Germinal center (tissue), 1 donor: ENCODE measurements at places on chromosomes 7 and 10.

DNA sequence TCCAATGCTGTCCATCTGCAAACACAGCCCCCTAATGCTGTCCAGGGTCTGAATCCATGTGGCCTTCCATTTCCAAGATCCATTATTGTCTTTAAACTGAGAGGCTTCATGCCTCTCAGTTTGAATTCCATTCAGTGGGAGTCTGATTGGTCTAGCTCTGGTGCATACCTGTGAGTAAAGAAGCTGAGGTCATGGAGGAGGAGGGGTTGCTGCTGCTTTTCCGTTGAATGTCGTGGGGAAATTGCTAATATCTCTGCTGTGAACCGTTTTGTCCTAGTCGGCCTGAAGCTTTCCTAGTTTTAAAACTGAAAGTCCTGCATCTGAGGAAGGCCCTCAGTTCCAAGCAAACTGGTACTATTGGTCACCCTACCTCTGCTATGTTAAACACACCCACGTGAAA lies 17.7 kb downstream of the SH2D4B start:
- DNase-seq, result no peak

- DNase-seq, result no peak
Measured at GRCh38 chr10:31041011-31041410, 9.3 kb upstream of the ZNF438 start.

- no peak for DNase-seq
Measured at GRCh38 chr10:121819049-121819448, 108.8 kb downstream of the ATE1 start.

GRCh38 chr10:16891375-16892313 lies 74.4 kb upstream of the RSU1 start:
- DNase-seq, result no peak

DNA sequence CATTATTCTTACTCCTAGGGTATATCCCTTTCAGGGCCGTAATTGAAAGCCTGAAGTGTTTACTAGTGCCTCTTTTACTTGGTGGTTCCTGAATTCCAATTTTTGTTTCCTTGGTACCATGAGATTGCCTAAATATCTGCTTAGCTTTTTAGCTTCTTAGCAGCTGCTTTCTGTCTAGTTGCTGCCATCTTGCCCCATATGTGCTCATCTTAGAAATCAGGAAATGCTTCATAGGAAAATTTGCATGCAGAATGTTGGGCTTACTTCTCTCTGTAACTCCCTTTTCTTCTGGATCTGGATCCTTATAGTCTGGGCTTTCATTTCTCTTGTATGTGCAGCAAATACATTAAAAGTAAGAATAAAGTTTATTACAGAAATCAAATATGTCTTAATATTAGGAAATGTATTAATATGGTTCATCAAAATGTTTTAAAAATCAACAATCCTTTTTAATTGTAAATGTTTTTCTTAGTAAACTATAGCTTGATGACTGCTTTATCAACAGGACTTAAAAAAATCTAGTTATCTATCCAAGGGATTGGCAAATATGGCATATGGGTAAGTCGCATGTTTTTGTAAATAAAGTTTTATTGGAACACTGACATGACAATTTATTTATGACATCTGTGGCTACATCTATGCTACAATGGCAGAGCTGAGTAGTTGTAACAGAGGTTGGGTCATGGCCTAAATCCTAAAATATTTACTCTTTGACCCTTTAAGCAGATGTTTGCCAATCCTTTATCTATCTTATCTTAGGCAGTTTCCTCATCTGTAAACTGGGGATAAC lies 73.5 kb upstream of the CDK6 start:
- DNase-seq, result no peak

- DNase-seq, result no peak
Measured at GRCh38 chr7:108486291-108486966, 30.2 kb upstream of the NRCAM start.

GRCh38 chr10:51057925-51058324 lies 16.4 kb upstream of the PRKG1 start:
- DNase-seq, result no peak

DNA sequence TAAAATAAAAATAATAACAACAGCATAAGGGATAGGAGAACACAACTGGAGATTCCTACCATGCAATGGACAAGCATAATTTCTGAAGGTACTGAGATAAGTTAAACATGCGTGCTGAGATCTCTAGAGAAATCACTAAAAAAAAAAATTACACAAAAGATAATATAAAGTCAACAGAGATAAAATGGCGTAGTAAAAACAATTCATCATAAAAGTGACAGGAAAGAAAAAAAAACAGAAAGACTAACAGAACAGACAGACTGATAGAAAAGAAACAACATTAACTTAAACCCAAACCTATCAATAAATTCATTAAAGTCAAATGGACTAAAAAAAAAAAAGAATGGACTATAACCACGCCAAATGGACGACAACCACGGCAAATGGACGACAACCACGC lies 56.4 kb downstream of the NCAPG2 start:
- DNase-seq, result no peak

DNA sequence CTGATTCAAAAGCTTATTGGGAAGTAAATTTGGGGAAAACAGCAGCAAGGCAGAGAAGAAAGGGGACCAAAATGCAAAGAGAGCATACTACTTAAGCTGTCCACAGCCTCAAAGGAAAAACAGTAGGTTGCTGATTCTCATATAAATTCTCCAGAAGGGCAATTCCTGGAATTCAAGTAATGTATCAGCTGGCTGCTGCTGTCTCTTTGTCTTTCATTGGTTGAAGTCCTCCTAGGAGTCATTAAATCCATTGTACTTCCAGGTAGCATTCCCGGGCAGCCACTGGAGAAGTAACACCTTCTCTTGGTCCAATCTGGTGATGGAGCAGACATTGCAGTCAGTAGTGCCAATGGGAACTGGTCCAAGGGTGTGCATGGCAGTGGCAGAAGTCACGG lies 22.7 kb downstream of the BET1 start:
- no peak for DNase-seq
